AG08396 (cell line): ENCODE measurements at places on chromosomes 7 and 10.
A peak's percentile ranks its signal among the peaks of the same experiment; 100 is the strongest.

GRCh38 chr7:28481091-28481926, 69.0 kb downstream of the CREB5 start:
- no peak for DNase-seq

- DNase-seq = no peak
These were observed 128.3 kb downstream of the PRPF18 start for GRCh38 chr10:13715100-13715499.

DNA sequence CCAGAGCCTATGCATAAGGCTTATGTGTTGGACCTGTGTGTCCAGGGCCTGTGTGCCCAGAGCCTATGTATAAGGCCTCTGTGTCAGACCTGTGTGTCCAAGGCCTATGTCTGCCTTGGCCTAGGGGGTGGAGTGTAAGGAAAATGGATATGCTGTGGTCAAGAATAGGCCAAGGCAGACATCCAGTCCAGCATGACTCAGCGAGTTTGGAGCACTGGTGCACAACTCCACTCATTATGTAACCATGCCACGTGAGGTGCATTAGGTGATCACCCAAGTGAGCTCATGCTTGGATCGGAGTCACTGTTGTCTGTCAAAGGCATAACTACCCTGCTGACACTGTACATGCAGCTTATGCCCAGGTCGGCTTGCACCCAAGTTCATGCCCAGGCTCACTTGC, 238.9 kb downstream of the CACNA2D1 start:
- DNase-seq = peak; percentile 6

DNA sequence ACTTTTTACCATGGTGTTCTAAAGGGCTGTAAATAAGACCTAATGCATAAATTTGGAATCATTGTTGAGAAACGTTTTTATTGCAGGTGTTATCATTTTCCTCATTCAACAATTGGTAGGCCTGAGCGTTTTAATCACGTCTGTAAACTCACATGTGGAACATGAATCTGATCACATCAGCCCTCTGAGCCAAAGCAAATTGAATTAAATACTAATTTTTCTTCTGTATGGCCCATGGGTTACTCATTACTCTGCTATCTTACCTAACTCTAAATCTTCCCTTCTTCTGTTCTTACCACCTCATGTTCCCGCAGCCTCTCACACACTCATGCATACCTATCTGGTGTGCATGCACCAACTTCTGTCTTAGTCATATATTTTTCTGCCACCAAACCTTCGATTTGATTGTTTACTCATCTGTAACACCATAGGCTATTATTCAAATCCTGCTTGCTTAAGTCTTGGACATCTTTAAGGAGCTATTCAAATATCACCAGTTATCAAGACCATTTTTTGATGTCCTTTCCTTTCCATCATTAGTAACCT, 82.3 kb downstream of the NXPH1 start:
- no peak for DNase-seq

DNA sequence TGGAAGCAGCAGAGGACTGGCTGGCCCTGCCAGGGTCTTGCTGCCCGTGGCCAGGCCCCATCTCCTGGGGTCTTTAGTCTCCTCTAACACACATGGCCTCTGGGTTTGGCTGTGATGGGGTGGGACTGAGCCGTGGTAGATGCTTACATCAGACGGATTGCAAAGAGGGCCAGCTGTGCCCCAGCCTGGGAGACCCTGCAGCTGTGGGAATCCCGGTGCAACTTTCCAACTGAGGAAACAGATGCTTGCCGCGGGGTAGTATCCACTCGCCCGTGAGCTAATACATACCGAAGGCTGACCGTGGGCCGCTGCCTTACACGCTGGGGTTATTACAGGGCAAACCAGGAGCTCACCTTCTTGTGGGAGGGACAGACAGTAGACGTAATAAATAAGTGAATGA, 24.1 kb upstream of the SH2B2 start:
- DNase-seq = no peak

GRCh38 chr7:3639253-3639652, 338.2 kb downstream of the SDK1 start:
- DNase-seq = no peak

DNA sequence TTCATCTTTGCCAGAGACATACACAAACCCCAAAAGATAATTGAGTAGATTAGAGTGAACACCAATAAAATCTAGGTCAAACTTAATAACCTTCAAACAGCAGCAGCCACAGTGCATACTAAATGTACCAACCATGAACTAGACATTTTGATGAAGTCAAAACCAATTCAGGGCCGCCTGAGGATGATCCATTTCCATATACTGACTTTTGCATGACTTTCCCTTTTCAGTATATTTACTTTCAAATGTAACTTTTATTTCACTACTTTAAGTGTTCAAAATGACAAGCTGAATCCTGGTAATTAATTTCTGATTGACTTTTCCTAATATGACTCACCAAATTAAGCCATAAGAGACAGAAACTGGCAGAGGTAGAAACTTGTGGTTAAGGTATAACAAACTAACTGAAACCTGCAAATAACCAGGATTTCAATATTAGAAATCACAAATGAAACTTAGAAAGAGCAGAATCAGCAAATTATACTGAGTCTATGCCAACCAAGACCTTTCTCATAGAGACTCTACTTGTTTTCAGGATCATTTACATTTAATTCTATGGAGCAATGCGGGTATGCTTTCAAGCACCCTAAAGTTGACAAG, 171.9 kb upstream of the LRRN3 start:
- no peak for DNase-seq

- no peak for DNase-seq
These were observed 214.8 kb downstream of the CNTNAP2 start for GRCh38 chr7:146331369-146331768.

GRCh38 chr10:43265799-43266721, 805 bp downstream of the RASGEF1A start:
- peak; percentile 41 for DNase-seq

DNA sequence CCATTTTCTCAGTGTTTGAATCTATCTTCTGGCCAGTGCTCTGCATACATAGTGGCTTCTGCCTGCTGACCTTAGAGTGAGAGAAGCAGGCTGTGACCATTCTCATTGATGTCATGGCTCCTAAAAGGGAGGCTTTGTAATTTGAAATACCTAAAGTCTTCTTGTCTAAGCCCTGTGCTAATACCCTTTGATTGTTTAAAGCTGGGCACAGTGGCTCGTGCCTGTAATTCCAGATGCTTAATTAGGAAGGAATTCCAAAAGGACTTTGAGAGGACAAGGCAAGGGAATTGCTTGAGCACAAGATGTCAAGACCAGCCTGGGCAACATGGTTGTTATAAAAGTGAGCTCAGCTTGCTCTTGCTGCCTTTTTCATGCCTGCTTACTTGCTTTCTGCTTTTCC, 81.7 kb downstream of the APBB1IP start:
- no peak for DNase-seq

GRCh38 chr7:88546808-88547207, 212.7 kb upstream of the ZNF804B start:
- no peak for DNase-seq

DNA sequence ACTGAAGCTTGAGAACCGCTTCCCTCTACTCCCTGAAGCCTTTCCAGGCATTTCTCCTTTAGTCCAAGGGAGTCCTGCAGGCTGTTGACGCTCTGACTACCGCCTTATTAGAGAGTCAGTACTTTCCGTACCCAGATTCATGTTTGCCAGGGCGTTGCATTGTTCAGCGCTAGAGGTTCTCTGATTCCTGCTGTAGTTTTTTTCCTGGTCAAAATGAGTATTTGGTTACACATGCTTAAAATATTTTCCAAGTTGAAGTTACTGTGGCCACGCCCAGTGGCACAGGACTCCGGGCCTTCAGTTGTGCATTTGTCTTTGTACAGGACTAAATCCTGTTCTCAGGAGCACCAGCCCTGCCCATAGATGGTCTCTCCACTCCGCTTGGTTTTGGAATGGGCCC, 7.9 kb downstream of the MTURN start:
- DNase-seq = peak; percentile 83

GRCh38 chr7:94364816-94365215, 29.9 kb upstream of the COL1A2 start:
- no peak for DNase-seq

DNA sequence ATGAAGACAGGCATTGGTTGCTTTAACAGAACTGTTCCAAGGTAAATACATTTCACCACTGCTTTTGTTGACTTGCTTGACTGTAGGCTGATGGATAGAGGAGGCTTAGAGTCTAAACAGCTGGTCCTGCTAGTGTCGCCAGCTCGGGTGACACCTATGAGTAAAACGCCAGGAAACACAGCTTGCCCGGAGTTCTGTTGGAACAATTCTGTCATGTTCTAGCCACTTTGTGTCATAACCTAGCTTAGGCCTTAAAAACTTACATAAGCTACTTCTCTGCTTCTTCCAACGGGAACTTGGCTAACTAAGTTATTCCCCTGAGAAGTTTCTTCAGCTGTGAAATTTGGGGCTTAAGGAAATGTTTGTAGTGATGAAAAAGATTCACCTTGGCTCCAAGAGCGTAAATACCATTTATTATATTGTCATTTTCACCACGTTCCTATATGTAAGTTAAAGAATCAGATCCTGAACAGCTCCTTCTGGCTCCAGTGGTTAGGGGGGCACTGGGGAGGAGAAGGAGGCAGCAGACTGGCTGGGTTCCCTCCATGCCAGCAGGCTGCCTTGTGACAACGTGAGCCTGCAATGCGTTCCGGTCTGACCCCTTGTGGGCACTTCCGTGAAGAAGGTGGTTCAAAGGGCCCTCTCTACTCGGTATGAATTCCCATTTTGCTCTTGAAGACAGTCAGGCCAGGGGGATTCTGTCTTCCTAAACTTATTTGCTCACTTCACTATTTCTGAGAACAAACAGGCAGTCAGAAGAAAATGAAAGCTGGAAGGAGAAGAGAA, 253.2 kb downstream of the BMPER start:
- peak; percentile 18 for DNase-seq

DNA sequence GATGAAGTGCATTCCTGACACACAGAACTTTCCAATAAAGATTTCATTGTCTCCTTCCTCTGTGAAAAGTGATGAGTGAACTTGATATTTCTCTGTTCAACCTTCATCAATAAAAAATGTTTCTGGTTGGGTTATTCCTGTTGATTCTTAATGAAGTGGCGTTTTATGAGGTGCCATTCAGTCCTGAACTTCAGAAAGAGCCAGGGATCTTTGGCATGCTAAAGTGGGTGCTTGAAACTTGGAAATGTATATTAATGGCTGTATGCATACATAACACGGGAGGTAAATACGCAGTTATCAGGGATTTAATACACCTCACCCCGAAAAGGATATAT, 151.6 kb downstream of the ACTR3B start:
- DNase-seq = no peak

GRCh38 chr10:12709521-12709963, 292.0 kb downstream of the CCDC3 start:
- no peak for DNase-seq

GRCh38 chr7:29086545-29086944, 59.8 kb downstream of the CPVL start:
- DNase-seq = no peak

DNA sequence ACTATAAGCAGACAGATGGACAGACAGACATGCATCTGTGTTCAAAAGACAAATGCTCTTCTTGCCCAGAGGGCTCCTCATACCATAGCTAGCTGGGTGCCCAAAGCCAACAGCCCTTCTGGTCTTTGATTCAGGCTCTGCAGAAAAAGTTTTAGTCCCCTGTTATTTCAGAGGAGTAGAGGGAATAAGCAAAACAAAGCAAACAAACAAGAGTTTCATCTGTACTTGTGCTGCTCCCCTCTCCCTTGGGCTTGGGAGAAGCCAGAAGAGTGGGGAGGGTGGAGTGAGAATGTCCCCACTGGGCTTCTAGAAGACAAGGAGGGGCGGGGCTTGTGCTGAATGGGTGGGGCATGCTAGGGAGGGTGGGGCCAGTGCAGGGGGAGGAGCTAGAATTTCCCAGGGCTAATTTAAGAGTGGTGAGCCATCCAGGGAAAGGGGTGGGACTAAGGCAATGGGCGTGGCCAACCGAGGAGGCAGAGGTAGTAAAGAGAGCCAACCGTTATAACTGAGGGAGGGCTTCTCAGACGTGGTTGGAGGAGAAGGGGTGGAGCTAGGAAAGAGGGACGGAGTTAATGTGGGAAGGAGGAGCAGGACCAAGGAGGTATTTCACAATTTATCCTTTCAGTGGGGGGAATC, 101.2 kb upstream of the MGMT start:
- DNase-seq = no peak

GRCh38 chr10:113412161-113412560, 140.7 kb upstream of the HABP2 start:
- no peak for DNase-seq

DNA sequence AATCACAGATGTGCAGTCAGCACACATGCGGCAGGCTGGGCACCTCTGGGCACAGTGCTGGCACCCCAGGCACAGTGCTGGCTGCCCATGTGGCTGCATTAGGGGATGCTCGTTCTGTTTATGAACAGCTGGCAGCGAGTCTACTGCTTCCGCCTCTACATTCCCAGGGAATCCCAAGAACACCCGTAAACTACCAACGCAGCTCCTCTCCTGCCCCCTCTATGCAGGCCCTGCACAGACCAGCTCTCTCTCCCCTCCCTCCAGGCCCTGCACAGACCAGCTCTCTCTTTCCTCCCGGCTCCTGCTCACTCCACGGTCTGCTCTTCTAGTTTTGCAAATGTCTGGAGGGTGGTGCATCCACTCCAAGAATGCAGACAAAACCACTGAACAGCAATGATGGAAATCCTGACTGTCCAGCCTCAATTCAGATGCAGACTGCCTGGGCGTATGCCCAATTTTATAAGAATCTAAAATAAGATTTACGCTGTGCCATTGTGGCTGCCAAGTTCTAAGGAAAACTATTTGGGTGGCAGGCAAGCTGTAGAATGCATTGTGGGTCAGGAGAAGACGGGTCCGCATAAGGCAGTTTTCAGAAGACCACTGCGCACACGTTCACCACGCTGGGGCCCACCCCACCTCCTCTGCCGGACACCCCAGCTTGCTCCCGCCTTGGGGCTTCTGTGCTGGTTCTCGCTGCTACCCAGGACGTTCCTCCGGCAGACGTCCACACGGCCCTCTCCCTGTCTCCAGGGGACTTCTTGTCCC, 234.6 kb downstream of the ZMYND11 start:
- DNase-seq = peak; percentile 91

DNA sequence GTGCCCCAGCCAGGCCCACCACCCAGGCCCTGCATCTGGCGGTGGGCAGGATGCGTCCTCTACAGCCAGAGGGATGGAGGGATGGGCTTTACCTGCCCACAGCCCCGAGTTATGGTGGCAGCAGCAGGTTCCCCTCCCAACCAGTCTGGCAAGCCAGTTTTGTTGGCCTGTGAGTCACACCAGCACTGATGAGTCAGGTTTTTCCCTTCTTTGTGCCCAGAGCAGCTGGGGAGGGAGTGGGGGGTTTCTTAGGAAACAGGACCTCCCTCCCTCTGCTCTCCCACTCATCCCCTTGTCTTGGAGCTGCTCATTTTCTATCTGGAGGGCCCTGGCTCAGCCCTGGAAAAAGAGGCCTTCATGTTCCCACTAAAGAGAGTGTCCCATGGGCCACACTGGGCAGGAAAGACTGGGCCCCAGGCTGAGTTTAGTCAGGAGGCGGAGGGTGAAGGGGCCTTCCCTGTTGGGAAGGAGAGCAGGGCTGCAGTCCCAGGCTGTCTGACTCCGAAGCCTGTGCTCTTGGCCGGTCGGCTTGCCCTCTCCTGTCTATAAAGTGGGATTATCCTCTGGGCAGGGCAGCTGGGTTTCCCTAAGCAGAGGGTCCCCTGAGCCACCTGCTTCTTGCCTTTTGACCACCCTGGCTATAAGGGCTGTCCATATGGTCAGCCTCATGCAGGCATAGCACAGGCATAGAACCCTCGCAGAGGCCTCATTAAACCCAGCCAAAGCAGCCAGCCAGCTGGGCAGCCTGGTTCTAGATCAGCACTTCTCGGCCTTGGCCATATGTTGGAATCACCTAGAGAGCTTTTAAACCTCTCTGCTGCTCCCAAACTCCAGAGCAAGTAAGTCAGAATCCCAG, 30.2 kb upstream of the ANKRD2 start:
- peak; percentile 78 for DNase-seq

- DNase-seq = no peak
These were observed 59.6 kb downstream of the RUNDC3B start for GRCh38 chr7:87687653-87688254.
